Urinary bladder (tissue), 4 donors: ENCODE measurements at places on chromosomes 6 and 20.

DNA sequence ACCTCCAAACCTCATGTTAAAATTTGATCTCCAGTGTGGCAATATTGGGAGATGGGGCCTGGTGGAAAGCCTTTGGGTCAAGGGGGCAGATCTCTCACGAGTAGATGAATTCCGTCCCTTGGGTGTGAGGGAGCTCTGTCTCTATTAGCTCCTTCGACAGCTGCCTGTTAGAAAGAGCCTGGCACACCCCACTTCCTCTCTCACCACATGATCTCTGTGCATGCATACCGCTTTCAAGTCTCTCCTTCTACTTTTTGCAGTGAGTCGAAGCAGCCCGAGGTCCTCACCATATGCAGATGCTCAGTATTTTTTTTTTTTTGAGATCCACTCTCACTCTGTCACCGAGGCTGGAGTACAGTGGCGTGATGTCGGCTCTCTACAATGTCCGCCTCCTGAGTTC lies 176.9 kb downstream of the SYNDIG1 start:
- no peak for DNase-seq

- DNase-seq: no peak
Measured at GRCh38 chr6:168959696-168960095, 293.9 kb downstream of the THBS2 start.

DNA sequence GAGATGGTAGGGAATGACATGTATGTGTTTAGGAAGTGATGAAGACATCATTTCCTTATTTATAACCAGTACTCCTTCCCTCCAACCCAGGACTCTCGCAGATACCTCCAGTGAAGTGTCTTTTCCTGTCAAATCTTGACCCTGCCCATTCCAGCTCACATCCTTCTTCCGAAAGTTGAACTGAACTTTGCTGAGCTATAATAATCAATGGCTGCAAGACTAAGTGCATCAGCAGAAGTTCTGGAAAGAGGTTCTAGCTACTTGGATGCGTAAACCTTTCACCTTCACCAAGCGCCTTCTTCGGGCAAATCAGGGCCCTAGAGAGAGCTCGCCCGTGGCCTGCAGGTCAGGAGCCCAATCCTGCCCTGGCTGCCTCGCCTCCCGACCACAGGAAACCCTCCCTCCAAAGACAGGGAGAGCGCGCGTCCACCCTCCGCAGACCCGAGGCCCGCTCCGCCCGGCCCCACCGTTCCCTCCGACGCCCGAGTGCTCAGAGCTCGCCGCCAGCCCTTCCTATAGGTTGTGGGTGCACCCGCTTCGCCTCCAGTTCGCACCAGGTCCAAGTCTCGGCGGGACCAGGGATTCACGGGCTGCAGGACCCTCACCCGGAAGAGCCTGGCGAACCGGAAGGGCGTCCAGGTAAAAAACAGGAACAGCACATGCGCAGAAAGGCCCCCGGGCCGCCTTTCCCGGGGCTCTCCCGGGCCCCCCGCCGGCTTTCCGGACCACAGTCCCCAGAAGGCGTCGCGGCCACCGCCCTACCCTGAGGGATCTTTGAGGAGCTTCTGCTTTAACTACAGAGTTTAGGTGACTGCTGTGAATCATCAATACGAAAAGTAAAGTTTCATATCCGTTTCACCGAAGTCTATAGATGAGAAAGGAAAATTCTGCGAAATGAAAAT lies at the start of gene ZNF334:
TSS of gene ZNF334 (minus strand) at position 617 of the 902 bp plus-strand sequence. CDS start 1,457 bp downstream, outside the sequence.
- peak; percentile 26 for DNase-seq

DNA sequence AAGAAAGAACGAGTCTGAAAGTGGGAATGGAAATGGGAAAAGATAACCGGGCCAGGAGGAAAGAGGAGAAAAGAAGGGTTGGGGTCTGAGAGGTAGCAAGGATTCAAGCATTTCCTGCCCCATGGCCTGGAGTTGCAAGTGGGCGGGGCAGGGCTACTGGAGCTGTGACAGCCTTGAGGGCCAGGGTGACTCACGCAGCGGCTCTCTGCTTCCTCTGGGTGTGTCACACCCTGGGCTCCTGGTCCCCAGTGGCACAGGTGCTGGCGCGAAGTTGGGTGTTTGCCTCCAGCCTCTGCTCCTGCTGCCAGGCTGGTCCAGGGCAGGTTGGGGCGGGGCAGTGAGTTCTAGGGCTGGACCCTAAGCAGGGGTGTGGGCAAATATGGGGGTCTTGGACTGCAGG lies 3.3 kb upstream of the ULBP3 start:
- DNase-seq: no peak

GRCh38 chr20:3203315-3204123 lies 963 bp downstream of the DDRGK1 start:
- no peak for DNase-seq

- no peak for DNase-seq
Measured at GRCh38 chr6:24667378-24667803, 514 bp downstream of the ACOT13 start.

GRCh38 chr6:113182370-113183141 lies 674.6 kb upstream of the MARCKS start:
- no peak for DNase-seq

DNA sequence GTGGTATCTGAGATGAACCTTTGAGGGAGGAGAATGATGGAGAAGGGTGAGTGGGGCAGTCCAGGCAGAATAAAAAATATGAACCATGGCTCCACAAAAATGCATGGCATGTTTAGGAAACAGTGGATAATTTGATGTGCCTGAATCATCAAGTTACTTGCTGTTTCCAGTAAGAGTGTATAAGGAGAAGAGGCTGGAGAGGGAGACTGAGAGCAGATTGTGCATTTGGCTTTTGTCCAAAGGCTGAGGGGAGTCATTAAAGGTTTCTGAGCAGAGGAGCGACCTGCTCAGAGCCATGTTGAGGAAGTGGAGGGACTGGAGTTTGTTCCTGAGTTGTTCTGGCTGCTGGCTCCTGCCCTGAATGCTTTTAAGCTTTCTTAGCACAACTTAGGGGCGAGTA lies 6.1 kb downstream of the MMP24 start:
- DNase-seq: no peak

DNA sequence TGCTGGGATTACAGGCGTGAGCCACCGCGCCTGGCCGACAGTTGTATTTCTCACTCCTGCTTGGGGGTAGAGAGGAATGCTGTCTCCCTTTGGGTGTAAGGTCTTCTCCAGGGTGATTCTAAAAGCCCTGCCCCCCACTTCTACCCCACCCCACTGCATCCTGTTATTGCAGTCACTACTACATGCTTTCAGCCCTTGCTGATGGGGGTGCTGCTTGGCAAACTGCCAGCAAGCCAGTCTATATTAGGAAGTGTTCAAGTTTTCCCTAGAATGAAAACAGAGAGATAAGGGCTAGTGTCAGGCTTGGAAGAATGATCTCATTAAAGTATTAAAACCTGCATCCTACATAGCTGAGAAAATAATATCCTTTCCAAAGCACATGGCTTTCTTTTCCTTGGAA lies 31.3 kb downstream of the TTI1 start:
- DNase-seq: no peak

DNA sequence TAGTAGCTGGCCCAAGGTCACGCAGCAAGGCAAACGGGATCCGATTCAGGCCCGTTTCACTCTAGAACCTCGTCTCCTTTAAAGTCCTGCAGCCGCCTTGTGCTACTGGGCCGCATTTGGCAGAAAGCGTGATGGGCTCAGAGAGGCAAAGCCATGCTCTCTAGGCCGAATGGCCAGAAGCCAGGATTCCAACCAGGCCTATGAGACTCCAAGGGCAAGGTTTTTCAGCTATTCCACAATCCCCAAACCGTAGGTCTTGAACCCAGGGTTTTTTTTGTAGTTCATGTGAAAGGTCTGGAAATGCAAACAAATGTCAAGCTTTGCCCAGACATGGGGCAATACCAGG lies 174.1 kb downstream of the PREX1 start:
- DNase-seq: no peak

- DNase-seq: no peak
Measured at GRCh38 chr6:99002831-99003230, 55.1 kb upstream of the FBXL4 start.

DNA sequence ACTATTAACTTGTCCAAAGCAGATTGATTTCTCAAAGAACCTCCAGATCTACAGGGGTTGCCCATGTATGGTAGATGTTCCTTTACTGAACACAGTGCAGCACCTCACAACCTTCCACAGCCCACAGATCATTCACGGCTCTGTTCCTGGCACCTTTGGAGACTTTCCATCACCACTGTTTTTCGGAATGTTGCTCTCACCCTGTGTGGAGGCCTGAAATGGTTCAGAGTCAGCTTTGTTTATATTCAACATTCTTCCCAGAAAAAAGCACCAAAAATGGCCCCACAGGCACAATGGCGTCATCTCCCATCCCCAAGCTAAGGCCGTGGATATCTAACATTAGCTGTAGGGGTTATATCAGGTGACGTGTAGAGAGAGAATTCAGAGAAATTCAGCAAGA lies 74.7 kb downstream of the DHX35 start:
- no peak for DNase-seq

GRCh38 chr6:122789182-122790027 lies at the start of gene SMPDL3A:
Gene SMPDL3A (plus strand): TSS chr6:122789258. CDS start chr6:122789347, 89 bp downstream.
- no peak for DNase-seq

GRCh38 chr6:152428126-152428525 lies 209.0 kb downstream of the SYNE1 start:
- no peak for DNase-seq

- DNase-seq: no peak
Measured at GRCh38 chr6:41269716-41270115, 16.8 kb downstream of the TREM1 start.

DNA sequence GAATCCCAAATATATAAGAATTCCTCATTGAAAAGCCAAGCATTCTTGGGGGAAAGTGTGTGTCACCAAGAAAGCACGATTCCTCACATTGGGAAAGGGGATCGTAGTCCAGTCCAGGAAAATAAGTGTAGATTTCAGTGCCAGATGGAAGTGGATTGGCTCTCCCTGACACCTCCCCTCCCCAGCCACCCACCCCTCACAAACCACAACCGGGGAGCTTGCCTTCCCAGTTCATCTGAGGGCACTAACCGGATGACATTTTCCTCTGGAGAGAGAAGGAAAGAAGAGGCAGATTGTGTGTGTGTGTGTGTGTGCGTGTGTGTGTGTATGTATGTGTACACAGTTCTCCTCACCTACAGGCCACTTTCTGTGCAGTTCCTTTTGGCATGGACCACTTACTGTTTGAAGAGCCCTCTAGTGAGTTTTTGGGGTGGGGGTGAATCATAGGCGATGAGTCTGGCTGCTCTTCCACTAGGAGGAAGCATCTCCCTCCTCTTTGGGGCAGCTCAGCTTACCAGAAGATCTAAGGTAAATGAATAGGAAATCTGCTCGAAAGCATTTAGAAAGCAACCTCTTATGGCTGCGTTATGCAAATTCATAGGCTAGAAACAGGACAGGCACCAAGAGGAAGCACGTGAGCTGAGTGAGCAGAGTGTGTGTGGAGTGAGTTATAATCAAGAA lies 20.8 kb downstream of the DAAM2 start:
- DNase-seq: peak; percentile 47

- DNase-seq: no peak
Measured at GRCh38 chr6:136831873-136832562, 9.6 kb downstream of the PEX7 start.

DNA sequence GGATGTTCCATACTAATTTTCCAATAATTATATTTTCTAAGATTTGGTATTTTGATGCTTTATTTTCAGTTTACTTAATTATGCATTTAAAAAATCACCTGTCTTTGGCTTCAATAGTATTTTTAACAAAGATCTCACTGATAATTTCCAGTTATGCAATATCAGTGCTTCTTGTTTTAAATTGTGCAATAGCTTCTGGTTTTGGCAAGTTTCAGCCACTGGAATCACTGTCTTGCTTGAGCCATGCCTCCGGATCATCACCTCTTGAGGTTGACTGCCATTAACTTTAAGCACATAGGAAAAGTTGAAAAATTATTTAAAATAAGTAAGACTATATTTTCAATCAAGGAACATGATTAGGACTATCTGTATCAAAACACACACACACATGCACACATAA lies 1242.1 kb downstream of the HACE1 start:
- no peak for DNase-seq

DNA sequence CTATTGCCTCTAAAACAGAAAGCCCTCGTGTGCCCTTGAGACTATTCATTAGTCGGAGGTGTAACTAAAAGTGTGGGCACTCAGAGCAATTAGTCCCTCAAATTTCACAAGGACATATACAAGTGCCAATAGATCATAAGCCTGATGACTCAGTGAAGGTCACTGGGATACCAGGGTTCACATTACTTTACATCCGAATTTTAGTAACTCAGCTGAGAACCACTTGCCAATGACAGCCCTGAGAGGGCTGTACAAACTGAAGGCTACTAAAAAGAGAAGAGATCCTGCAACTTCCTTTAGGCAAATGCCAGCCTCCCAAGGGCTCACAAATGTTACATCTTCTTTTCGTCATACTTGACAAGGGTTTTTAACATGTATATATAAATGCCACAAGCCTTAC lies 369.6 kb downstream of the TENT5A start:
- no peak for DNase-seq

- DNase-seq: no peak
Measured at GRCh38 chr6:45371924-45372573, 5.7 kb downstream of the SUPT3H start.

DNA sequence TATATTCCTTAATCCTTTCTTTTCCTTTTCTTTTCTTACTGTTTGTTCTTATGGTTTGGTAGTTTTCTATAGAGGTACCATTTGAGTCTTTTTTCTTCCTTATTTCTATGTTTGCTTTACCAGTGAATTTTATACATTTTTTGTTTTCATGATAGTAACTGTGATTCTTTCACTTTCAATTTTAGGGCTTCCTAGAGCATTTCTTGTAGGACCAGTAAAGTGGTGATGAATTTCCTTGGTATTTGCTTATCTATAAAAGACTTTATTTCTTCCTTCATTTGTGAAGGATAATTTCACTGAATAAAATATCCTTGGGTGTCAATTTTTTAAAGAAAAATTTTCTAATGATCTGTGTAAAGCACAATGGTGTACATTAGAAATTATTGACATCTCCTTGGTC lies 637.4 kb downstream of the CD109 start:
- DNase-seq: no peak

GRCh38 chr6:130282234-130282995 lies 59.7 kb upstream of the SAMD3 start:
- DNase-seq: no peak

DNA sequence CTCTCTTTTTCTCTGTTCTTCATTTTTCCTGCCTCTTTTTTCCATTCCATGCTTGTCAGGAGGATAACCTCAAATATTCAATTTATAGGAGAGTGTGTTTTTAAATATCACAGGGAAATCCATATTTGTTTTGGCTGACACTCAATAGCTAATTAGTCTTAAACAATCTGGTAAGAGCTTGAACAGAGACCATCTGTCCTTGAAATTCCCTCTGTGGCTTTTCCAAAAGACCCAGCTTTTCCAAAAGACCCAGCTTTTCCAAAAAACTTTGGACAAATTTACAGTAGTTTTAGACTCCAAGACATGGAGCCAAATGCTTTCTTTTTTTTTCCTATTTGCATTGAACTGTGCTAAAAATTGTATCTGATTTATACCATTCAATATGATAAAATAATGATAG lies 127.4 kb upstream of the FAM83B start:
- DNase-seq: no peak

DNA sequence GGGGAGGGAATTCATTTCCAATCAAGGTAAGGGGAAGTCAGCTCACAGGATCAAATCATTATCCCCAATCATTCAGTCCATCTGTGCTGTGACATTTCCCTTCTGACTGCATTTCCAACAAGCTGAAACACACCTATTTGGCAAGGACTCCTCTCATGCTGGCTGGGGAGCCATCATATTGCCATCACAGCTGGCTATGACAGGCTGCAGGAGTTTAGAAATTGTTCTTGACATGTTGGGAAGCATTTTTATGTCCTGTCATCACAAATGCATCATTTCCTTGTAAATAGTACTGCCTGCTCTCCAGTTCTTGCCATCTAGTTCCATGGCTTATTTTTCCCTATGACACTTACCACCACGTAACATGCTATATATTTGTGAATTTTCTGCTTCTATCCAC lies 113.9 kb upstream of the TMEM170B start:
- no peak for DNase-seq
